ENCODE measurements at places on chromosomes 13 and 19.

DNA sequence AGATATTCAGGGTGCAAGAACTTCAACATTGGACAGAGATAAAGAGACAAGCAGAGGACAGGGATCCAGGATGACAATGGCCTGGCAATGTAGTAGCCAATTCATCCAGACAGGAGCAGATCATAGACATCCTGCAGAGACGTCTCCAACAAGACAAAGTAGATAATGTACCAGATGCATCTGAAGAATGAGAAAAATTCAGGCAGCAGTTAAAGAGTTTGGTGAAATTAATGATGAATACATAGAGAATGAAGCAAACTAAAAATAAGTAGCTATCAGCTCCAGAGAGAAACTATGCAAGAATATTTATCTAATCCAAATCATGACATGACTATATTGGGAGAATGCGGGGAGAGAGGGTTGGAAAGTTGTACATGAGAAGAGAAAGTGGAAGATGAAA lies 278.4 kb upstream of the DACH1 start:
- no peak for DNase-seq

DNA sequence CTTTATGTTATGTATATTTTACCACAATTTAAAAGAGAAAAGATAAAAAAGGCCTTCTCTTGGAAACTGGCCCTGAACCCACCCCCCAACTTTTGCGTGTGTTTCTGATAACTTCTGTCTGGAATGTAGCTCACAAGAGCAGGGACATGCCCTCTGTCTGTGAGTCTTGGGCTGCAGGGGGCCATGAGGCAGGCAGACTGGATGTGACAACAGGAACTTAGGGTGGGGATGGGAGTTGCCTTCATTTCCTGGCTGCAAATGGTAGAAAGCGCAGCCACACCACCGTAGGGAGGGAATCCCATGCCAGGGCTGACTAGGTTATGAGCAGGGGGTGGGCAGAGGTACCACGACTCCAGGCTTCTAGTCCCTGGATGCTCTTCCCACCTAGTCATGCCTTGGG lies 21.9 kb downstream of the CILP2 start:
- DNase-seq = no peak

GRCh38 chr13:36997716-36998427 lies 1.3 kb downstream of the ALG5 start:
- no peak for DNase-seq

GRCh38 chr13:98326291-98326690 lies 149.2 kb upstream of the RNF113B start:
- no peak for DNase-seq

DNA sequence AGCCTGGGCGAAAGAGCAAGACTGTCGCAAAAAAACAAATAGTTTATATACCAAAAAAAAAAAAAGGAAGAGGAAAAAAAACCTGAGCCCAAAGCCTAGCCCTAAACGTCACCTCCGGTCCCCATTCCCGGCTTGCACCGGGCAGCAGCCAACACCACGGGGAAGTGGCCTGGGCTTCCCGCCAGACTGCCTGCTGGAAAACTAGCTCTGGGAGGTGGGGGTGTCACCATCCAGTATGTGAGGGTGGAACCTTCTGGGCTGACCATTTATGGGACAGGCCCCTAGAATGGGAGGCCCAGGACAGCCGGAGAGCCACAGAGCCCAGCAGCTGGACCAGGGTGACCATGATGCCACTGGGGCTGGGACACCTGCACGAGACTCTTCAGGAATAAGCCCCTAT lies 37.3 kb downstream of the IL12RB1 start:
- no peak for DNase-seq

DNA sequence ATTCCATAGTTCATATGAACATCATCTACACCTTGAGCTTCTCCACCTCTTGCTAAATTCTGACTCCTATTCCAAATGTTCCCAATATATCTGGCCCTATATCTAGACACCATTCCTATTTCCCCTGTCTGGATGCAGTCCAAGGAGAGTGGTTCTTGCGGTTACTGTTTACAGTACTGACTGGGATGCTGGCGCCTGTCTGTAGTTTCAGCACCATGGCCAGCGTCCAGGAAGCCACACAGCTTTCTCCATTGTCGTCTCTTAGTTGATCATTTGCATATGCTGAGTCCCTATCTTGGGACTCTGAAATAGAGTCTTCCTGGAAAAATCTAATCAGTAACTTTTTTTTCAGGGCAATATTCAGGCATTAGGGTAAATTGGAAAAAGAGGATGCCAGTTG lies 14.9 kb downstream of the LAIR2 start:
- DNase-seq = no peak

DNA sequence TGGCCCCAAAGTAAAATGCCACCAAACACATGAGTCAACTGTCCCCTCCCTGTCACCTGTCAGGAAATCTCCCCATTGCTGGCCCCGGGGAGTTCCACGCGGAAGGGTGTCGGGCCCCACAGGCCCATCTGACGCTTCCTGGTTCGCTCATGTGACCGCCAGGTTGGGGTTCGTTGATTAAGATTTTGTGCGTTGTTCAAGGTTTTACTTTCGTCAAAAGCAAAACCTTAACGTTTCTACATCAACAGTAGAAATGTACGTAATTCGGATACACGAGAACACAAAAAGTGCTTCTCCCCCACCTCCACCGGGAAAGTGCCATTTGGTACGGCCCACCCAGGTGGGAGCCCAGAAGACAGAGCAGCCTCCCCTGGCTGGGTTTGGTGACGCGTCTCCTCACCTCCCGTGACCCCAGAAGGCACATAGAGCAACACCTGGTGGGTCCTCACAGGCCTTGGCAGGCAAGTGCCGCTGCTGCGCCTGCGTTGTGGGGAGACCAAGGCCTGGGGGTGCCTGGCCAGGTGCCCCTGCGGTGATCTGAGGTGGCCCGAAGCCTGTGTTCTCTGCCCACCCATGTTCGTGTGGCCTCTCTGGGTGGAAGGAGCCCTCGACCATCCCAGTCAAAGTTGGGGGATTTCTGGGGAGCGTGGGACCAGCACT lies 161.6 kb downstream of the KDM4B start:
- DNase-seq = peak; percentile 27

DNA sequence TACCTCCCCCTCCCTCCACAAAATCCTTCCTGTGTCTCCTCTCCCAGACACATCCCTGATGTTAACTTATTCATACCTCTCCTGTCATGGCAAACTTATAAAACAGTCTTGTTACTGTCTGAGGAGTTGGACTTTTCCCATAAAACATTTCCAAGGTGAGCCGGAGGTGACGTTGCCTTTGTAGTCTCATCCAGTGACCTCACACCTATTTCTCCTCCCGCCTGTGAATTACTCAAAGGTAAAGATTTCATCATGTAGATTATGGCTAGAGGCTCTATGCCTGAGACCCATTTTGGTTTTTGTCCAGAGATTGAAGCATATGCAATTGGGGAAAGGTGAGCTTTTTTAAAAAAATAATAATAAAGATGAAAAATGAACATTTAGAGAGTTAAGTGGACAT lies 529.0 kb downstream of the MYO16 start:
- no peak for DNase-seq

GRCh38 chr13:40433577-40433976 lies 232.9 kb downstream of the FOXO1 start:
- no peak for DNase-seq

DNA sequence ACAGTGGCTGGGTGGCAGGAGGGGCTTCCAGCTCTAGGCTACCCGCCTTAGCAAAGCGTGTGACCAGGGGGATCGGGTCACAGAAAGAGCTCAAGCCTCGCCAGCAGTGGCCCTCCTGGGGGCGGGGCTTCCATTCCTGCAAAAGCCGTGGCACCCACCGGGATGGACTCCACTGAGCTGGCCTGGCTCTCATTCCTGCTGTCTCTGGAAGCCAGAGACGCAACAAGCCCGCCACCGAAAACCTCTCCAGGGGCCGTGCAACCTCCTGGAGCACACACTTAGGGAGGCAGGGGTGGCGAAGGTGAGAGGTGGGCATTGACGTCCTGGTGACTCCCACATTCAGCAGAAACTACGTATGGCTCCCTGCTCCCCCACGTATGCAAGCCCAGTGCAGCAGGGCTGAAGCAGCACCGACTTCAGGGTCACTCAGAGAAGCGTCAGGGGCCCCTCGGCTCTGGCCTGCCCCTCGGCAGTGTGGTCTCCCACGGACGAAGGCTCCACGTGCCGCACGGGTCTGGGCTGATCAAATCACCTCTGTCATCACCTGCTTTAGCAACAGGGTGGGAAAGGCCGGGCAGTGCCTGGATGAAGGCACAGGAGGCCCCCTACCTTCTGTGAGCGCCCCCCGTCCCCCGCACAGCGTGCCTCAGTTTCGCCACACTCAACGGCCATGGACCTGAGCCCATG lies 3.1 kb downstream of the C19orf25 start:
- no peak for DNase-seq

DNA sequence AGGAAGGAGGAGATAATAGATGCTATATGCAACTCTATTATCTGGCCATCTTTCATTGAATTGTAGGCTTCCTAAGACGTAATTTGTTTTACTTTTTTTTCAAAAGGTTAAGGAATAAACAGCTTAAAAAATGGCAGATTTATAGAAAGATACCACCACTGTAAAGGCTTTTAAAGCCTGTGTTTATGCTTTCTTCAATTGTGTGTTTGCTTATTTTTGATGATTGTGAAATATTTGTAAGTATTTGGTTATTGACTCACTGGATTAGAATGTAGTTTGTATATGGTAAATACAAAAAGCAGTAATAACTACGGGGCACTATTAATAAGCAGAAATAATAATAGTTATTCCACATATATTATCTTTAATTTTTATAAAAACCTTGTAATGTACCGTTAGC lies 437.9 kb downstream of the KLF5 start:
- DNase-seq = no peak

All from activated CD8-positive, alpha-beta memory T cell treated with anti-CD3 and anti-CD28 coated beads for 1 hour (primary cell).